ENCODE measurements at places on chromosomes 4 and X.

GRCh38 chr4:67198727-67199126, 346.6 kb downstream of the CENPC start:
- no peak for DNase-seq

- DNase-seq = peak; percentile 16
Measured at GRCh38 chr4:124278477-124278876, 434.1 kb downstream of the ANKRD50 start.

DNA sequence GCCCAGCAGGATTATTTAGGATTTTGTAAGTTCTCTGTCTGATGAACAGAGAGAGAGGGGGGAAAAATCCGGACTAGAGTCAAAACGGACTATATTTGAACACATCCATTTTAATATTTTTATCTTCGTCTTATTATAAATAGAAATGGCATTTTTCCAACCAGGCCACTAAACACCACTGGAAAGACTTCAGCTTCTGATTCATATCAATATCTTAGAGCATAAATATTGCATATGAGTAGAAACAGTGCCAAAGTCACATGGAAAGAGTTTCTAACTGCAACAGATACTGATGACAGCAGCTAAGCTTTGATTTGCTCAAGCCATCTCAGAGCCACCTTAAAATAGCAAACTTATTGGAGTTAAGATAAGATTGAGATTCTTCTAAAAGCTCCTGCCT, 456 bp downstream of the PPARGC1A start:
- peak; percentile 59 for DNase-seq

DNA sequence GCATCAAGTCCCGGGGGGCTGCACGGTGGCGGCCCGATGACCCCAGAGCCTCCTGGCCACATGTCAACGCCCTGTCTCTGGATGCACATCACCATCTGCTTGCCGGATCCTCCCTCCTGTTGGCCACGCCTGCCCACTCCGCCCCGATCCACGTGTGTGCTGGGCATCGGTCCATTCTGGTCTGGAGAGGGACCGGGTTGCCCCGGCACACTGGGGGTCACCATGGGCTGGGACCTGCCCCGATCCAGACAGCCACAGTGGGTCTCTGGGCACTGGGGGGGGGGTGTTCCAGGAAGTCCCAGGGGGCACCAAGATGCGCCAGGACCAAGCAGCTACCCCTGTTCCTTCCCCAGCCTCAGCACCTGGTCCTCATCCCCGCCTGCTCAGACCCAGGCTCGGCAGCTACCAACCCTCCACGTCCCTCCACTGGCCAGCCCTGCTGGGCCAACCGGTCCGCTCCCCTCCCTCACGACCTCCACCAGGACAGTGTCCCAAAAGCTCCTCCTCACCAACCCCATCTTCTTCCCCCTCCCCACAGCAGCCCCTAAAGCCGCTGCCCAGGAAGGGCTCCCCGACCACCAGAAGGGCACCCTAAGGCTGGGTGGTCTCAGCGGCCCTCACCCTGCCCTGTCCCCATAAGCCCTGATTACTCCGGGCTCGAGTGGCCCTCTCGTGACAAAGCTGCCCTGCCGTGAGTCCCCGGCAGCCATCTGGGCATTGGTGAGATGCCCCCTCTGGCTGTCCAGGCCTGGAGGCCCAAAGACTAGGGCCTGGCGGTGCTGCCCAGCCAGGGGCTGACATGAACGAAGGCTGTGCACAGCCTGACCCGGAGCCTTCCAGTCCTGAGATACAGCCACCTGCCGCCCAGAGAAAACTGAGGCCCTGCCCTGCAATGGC, 4.6 kb downstream of the CTBP1 start:
- no peak for DNase-seq

DNA sequence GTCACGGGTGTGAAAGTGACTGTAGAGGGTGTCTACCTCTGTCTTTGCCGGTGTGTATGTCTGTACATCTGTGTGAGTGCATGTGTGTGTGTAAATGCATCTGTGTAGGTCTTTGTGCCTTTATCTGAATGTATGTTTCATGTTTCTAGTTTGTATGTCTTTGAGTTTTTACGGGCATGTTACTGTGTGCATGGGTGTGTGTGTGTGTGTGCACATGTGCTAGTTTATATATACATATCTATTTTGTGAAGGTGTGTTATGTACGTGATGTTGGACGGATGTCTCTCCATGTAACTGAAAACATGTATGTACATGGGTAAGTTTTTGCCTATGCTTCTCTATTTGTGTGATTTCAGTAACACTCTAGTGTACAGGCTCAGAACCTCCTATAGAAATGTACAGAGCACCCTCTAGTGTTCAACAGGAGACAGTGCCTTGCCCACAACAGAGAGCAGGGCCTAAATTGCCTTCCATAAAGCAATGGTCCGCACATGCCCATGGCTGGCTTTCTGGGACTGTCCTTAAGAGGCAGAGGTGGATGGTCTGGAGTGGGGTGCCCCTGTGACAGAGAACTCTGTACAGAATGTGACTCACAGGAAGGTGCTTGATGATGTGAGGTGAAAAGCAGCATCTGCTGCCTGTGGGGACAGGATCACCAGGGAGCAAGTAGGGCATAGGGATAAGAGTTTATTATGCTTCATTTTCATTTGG, 343.5 kb downstream of the RAPGEF2 start:
- DNase-seq = peak; percentile 89

DNA sequence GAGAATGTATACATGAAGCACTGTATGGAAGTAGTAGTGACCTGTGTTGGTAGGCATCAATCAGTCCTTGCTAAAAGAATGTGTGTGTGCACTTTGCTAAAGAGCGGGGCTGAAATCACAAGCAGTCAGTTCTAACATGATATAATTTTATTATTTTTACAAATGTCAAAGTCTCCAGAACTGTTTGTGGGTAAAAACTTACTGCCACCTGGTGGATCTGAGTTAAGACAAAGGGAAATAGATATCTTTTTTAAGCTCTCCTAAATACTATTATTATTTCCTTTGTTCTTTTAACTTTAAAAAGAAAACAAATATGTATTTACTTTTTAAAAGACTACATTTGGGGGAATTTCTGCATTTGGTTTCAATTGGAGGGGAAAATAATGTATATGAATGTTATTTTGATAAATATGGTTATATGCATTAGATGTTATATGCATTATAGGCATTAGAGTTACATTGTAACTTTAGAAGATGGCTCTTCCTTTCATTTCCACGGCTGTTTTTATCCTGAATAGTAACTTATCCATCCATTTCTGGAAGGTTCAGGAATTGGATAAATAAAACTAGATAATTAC, 7.8 kb upstream of the CLOCK start:
- no peak for DNase-seq

DNA sequence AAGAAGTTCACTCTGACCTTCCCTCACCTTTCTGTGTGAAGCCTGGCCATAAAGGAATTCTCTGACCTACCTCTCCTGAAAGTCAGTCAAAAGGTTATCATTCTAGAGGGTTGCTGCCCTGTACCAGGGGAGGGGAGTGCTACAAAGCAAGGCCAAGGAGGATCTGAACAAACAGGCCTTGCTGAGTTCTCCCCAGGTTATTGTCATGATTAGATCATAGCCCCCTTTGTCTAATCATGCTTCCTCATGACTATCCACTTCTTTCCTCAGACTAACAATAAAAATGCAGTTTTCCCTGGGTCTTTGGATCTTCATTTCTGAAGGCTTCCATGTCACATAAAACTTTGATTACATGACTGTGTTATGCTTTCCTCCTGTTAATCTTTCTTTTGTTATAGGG, 472.0 kb downstream of the IQCM start:
- DNase-seq = no peak

DNA sequence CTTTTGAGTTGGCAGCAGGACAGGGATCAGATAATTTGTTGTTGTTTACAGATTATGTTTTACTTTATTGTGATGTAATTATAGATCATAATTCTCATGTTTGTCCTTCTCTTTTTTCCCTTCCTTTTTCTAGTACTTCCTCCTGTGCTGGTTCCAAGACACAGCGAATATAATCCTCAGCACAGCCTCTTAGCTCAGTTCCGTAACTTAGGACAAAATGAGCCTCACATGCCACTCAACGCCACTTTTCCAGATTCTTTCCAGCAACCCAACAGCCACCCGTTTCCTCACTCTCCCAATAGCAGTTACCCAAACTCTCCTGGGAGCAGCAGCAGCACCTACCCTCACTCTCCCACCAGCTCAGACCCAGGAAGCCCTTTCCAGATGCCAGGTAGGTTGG, 58.0 kb downstream of the SMAD1 start:
- DNase-seq = no peak

- no peak for DNase-seq
Measured at GRCh38 chr4:61666244-61666643, 466.1 kb downstream of the ADGRL3 start.

DNA sequence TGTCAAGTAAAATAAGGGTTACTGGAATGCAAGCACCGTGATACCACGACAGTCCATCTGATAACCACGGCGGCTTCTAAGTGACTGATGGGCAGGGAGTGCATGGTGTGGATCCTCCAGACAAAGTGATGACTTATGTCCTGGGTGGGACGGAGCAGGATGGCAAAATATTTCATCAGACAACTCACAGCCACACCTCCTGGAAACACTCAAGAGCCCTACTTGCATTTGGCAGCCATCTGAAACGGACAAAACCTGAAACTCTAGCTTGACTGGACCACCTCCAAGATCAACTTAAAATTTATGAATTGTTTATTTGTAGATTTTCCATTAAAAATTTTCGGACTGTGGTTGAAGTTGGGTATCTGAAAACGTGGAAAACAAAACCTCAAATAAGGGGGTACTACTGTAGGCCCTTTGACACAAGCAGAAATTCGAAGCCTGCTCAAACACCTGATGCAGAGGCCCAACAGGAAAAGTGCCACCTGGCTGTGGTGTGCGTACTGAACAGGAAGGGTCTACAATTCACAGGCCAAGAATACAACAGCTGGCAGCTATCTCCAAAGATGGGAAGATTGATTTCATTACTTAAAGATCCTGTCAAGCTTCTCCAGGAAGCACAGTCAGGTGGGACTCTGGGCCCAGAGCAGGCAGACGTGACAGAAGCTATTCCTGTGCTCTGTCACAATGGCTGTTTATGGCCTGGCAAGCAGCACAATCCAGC, 26.0 kb downstream of the LRIT3 start:
- no peak for DNase-seq

DNA sequence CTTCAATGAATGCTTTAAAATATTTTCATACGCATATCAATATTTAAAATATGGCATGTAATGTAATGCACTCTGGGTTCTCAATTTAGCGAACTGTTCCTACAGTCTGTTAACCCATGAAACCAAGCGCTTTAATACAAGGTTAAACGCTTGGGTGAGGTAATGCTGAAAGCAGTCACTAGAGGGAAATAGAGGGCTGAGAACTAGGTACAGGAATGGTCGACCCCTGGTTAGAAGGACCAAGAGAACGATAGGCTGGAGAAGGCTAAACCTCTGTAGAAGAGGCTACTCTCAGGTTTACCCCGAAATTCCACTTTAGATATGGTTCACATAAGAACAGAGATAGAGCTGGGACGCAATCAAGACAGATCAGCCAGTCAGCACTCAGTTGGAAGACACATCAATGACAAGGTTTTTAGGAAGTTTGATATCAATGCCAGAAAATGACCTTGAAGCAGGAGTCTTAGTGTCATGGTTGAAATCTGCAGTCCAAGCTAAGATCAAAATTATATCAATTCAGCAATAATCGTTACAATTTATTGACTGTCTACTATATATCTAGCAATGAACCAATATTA, 26.9 kb downstream of the ARSJ start:
- peak; percentile 63 for DNase-seq

DNA sequence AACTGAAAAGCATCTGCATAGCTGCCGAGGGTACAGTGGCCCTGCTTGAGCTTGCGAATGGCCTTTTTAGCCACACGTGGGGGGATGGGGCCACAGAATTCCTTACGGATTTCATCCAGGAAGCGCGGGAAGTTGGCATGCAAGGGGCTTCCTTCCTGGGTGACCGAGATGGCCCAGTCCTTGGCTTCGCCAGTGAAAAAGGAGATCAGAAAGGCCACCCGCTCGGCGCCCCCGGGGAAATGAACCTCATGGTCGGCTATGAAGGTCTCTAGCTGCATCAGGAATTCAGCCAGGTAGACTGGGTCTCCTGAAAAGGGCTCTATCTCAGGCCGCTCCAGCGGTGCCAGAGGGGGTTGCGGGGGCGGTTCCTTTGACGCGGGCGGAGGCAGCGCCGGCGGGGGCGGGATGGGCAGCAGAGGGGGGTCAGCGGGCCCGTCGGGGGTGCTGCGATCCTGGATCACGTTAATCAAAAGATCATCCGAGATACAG, 909 bp downstream of the RTL5 start:
- no peak for DNase-seq

- DNase-seq = no peak
Measured at GRCh38 chrX:24387724-24388123, 27.3 kb downstream of the SUPT20HL1 start.

DNA sequence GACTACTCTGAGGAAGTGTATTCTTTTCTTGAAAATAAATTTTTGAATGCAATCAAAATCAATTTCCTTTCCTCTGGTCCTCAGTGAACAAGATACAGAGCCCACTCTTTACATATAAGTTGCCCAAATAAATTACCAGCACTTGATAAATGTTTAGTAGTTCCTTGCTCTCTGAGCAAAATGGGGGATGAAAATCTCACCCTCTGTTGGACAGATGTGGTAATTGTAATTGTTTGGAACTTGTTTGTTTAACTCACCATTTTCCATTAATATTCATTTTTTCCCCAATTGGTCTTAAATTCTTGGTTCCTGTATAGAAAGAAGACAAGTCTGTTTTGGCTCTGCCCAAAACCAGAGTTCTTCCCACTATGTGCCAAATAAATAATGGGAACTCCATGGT, 146.3 kb downstream of the LDB2 start:
- no peak for DNase-seq

DNA sequence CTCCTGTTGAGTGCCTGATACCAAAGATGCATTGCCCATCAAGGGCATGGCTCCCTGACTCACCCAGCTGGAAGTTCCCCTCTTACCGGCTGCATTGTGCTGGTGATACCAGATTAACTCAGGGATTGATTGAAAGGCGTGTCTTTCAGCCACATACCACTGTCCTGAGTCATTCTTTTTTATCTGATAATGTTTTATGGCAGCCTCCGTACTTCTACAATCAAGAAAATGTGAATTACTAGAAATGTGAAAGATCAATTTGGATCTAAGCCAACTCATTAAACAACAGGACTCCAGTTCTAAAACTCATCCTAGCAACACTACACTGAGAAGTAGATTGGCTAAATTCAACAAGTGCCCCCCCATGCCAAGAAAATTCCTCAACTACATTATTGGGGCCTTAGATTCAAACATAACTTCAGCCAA, 40.0 kb downstream of the TXK start:
- DNase-seq = no peak

- no peak for DNase-seq
Measured at GRCh38 chr4:110492522-110492921, 16.6 kb downstream of the ENPEP start.

DNA sequence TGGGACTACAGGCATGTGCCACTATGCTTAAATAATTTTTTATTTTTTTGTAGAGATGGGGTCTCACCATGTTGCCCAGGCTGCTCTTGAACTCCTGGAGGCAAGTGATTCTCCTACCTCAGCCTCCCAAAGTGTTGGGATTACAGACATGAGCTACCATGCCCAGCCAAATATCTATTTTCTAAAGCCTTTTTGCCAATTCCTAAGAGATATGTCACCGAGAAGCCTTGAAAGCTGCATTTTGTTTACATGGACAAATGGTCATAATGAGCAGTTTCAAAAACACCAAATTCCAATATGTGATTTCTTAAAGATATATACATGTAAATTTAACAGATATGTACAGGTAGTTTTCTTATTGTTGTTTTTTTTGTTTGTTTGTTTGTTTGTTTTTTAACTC, 33.0 kb upstream of the PGRMC2 start:
- DNase-seq = no peak

Data from lung (tissue), 17 donors.